ENCODE measurements at places on chromosomes 5 and 9.

DNA sequence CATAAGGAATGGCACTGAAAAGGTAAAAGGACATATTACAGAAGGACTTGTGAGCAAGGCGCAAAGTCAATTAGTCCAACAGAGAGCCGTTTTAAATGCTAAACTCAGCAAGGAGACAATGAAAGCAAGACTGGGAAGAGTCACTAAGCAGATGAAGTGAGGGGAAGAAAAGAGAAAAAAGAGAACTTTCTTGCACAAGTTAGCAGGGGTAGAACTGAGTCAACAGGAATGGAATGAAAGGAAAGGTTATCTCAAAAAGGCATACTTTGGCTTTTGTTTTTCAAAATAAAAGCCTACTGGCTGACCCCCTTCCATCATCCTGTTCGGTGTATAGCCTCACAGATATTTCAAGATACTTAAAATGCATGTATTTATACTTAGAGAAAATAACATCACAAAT, 75.0 kb downstream of the NR6A1 start:
- DNase-seq, result no peak

DNA sequence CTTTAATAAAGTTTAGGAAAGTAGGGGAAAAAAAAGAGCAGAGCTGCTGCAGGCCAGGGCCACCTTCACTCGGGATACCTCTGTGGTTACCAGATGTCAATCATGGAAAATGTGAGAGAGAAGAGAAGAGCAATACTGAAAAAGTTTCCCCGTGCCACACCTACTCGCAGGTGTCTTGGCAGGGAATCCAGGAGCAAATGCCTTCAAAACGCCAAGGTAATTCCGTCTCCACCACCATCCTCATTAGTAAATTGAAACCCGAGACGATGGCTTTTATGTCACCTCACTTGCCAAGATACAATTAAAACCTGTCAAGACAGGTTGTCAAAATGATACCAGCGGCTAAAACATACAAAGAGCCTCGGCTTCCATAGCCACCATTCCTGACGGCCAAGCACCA, 49.7 kb downstream of the FAM81B start:
- DNase-seq, result no peak

- DNase-seq, result peak; percentile 25
Observed at GRCh38 chr9:3240656-3241268, 285.0 kb downstream of the RFX3 start.

DNA sequence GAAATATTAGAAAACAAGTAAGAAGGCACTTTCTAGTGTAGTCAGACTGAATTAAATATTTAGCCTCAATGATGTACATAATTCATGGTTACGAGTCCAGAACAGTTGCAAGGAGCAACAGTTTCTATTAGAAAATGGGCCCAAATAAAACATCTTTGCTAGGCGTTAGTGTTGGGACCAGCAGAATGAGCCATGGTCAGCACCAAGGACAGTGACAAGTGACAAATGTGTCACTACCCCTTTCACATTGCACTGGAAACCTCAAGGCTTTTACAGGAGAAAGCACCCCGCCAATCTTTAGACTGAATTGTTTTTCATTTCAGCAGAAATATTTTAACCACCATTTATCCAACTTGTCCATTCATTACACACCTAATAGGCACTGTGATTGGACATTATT, 301.3 kb upstream of the ADCY2 start:
- no peak for DNase-seq

GRCh38 chr5:119028575-119028974, 40.2 kb upstream of the DTWD2 start:
- DNase-seq, result no peak

DNA sequence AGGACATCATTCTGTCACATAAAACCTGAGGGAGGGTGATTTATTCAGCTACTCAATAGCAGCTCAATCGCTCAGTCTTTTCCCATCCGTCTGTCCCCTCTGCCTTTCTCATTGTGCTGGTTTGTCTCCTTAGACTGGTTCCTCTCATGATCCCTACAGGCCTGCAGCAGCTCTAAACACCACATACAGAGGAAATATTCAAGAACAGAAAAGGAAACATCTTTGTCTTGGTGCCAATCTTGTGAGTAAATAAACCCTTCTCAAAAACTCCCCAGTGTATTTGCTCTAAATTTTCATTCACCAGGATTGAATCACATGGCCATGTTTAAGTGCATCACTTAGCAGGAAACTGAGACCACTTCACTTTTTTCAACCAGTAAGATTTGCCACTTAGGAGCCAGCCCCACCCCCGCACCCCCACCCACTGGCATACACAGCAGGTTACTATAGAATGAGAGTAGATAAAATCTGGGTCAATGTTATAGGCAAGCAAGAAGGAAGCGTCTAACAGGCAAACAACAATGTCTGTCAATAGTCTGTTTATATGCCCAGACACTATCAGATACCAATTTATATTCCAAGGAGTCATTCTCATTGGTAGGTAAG, 895.5 kb upstream of the DMAC1 start:
- DNase-seq, result peak; percentile 63

- DNase-seq, result peak; percentile 2
Observed at GRCh38 chr9:16191691-16192402, 639.0 kb downstream of the CCDC171 start.

GRCh38 chr9:126690431-126691051, 76.8 kb downstream of the LMX1B start:
- DNase-seq, result no peak

DNA sequence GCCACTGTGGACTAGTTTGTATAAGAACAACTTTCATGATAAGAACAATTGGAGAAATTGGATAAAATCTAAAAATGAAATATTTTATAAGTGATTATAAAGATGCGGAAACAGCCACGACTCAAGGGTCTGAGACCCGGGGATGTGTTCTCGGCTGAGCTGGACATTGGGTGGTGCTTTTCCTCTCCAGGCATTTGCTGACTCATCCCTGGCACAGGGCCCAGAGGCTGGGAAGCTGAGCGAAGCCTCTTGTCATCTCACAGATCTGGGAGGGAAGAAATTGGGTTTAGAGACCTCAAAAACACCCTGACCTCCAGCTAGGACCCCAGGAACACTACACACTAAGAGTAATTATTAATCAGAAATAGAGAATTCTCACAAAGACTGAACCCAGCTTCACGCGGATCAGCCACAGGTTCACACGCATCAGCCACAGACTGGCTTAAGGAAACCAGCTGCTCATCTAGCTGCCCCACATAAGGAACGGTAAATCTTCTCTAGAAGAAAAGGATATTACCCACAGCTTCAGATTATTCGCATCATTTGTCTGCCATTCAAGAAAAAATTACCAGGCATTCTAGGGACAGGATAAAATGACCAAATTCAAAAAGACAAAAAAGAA, 2.8 kb upstream of the OR2V1 start:
- DNase-seq, result no peak

DNA sequence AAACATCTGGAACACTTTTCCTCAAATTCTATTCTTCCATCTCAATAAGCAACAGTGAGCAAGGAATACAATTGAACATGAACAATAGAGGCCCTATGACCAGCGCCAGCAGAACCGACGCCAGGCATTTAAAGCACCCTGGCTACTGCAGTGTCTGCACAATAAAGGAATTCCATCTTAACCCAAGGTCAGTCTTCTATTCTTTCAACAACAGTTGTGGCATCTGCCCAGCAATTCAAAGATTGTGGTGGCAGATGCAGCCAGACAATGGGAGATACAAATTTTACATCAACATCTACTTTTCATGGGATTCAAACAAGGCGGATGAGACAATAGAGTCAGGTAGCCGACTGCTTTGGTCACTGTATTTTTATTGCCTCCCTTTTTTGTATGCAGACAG, 65.9 kb downstream of the ELL2 start:
- DNase-seq, result no peak

Data from NCI-H187 (cell line).